ENCODE measurements at places on chromosomes 2 and 18.

GRCh38 chr2:197307236-197307932 lies 3.2 kb downstream of the ANKRD44 start:
- DNase-seq = no peak

GRCh38 chr2:205496772-205497171 lies 185.5 kb upstream of the NRP2 start:
- no peak for DNase-seq

DNA sequence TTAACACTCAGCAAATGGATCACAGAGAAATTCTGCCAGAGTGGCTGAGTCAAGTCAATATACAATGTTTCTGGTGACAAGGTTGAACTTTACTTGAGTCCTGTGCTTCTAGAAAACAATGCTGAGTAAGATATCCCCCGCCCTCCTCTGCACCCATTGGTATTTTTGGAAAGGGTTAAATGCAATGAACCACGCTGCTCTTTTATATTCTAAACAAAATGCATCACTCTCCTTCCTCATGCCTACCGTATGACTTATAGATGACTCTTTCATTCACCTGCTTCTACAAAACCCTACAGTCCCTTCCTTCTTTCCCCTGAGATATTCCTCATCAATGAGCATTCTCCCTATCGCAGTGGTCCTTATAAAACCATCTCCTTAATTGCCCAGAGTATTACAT lies 168.8 kb downstream of the TXNL1 start:
- DNase-seq = no peak

- DNase-seq = no peak
These were observed 41.0 kb downstream of the ABHD3 start for GRCh38 chr18:21663578-21663977.

- DNase-seq = no peak
These were observed 857 bp downstream of the RESP18 start for GRCh38 chr2:219331560-219332213.
